ENCODE measurements at places on chromosomes 1 and 21.
A peak's percentile ranks its signal among the peaks of the same experiment; 100 is the strongest.

GRCh38 chr1:110483308-110483685 lies 32.3 kb downstream of the PROK1 start:
- no peak for DNase-seq

- no peak for DNase-seq
These were observed 243.6 kb downstream of the TM2D1 start for GRCh38 chr1:61481315-61481715.

DNA sequence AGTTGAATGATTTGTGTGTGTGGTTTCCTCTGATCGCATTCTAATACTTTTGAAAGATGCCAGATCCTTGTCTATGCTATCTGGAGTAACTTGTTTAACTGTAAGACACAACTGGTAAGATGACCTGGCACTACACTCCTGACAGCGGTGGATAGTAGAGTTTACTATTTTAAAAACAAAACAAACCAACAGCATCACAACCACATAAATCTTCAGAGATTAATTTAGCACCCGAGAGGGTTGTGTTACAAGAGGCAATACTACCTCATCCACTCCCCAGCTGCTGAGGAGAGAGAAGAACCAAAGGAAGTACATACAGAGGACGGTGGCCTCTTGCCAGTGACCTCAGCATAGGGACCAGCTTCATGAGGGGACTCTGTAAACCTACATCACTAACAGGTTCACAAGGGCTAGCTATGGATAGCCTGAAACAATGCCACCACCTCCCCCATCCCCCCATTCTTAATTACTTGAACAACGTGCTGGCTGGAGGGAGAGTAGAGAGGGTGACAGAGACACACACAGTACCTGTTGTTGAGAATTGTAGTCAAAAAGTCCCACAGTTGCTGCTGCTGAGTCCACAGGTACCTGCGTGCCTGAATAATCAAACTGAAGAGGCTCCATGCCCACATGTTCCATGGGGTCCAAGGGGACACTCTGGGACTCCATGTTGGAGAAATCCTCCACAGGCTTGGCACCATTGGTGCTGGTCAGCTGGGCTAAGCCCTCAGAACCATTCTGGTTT lies 73.5 kb downstream of the PUM1 start:
- DNase-seq, result no peak

GRCh38 chr1:16177306-16177705 lies 21.4 kb upstream of the EPHA2 start:
- DNase-seq, result no peak

DNA sequence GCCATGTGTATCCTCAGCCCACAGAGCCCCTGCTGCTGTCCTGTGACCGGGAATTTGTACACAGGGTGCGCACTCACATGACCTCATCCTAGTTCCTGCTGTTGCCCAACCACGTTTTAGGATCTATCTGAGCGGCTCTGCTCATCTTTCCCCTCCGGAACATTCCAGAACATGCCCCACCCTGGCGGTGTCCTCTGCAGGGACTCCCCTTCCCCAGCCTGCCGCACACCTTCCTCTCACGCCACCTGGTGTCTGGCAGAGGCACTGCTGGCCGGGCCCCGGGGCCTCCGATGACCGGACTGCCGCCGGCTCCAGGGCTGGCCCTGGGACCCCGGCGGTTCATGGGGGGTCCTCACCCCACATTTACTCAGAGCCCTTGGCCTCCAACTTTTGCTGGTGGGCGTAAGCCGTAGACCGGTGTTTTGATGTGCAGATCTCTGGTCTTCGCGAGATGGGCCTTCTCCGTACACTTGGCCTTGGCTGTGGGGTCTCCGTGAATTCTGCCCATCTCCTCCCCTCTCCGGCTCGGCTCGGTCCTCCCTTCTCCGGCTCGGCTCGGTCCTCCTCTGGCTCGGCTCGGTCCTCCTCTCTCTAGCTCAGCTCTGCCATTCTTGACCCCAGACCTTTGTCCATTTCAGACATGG lies 29.5 kb downstream of the ARHGEF16 start:
- DNase-seq, result no peak

DNA sequence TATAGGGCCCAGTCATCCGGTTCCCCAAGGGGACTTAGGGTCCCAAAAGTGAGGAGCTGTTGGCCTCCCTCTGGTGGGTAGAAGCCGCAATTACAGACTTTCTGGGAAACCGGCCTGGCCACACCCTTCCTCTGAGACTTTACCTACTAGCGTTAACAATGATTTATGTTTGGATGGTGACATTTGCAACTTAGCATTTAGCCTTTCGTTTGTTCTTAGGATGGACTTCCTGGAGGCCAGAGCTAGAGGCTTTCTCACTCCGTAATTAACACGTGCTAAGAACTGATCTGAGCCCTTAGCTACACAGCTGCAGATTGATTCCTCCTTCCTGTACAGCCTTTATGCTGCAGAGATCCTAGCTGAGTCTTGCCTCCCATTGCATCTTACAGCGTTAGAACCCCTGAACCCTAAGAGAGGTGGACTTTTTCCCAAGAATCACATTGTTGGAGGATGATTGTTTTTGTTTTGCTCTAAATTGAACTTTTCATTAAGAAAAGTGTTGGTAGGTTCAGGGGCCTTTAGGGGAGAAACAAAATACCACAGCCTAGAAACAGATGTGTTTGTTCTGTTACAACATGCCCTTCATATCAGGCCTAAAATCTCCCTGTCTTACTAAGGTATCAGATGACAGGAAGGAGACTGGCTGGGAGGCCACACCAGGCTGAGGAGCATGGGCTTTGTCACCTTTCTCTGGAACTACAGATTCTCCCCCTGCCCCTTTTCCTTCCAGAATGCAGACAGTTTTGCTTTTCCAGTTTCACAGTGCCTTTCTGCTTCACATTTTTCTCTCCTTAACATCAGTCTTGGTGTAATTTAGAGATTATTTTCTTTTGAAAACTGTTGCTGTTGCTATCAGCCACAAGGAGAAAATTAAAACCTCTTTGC lies 1.9 kb downstream of the S100A11 start:
- peak; percentile 84 for DNase-seq

GRCh38 chr1:210697185-210697584 lies 368.5 kb downstream of the HHAT start:
- DNase-seq, result no peak

GRCh38 chr1:71135571-71135970 lies 54.7 kb upstream of the ZRANB2 start:
- no peak for DNase-seq

GRCh38 chr1:110594456-110595352 lies 11.5 kb downstream of the KCNA2 start:
- no peak for DNase-seq

DNA sequence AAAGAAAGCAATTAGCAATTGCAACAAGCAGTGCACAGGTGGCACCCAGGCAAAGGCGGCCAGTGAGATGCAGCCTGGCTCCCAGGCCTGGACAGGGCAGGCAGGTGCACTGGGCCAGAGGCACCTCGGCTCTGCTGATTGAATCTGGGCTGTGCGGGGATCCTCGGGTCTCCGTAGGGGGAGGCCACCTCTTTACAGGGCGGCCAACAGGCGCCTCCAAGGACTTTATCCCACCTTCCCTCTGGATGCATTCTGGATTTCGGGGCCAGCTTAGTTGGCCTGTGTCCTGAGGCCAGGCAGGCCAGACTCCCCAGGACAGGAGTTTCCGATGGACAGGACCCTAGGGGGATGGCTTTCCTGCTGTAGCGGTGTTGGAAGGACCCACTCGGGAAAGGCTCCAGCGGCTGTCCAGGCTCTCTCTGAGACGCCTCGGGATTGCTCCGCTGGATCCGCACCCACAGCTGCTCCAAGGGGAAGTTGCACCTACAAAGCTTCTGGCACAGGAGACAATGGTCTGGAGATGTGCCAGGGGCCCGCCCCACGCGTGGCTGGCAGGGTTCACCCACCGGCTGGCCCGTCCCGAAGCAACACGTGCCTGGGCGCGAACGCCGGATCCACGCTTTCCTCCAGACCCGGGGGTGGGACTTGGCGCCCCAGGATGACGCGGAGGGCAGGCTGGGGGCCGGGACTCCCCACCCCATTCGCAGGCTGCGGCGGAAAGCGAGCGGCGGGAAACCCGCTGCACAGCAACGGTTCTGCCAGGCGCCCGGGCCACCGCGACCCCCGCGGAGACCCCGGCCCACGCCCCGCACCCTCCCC lies 810 bp downstream of the SLC19A1 start:
- peak; percentile 63 for DNase-seq

DNA sequence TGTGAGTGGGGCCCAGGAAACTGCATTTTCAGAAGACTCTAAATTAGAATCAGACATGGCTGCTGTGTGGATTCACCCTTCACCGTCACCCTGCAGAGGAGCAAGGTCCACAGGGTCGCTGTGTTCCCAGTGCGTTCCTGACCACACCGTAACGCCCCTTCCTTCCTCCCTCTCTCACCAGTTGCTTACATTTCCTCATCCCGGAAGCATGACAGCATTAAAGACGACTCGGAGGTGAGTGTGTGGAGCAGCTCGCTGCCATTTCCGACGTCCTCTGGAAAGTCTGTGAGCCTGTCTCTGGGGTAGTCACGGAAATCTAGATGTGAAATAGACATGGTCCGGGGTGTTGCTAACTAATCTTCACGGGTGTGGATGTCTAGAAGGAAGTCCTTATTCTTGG lies 45.9 kb downstream of the FAAP20 start:
- DNase-seq, result peak; percentile 95

DNA sequence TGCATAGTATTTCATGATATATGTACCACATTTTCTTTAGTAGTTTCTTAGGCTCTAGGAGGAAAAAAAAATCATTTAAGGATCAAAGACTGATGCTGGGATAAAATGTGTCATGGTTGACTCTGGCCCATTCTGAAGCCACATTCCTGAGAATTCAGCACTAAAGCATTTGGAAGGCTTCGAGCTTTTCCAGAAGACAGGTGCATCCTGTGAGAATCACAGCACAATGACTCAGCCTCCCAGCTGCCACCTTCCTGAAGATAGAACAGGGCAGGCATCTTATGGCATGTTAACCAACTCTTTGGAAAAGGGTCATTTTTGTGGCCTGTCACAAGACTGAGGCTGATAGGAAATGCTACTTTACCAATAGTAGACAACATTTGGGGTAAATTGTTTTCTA lies 359.9 kb downstream of the PCP4 start:
- no peak for DNase-seq

DNA sequence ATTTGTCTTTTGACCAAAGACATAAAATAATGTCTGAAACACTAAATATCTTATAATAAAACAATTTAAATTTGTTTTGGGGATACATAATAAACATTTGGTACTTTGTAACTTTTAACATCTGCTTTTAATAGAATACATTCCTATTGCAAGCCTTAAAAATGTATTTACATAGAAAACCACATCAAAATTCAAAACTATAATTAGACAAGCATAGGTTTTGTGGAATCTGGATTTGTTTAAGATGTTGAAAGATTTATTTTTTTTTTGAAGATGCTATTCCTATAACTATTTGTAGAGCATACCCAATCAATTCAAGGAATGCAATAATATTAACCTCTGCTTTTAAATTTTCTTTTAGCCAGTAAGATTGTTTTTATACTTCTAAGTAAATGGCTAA lies 125.7 kb downstream of the FMN2 start:
- DNase-seq, result no peak

- DNase-seq, result no peak
These were observed 49.8 kb downstream of the GREM2 start for GRCh38 chr1:240562111-240562590.

DNA sequence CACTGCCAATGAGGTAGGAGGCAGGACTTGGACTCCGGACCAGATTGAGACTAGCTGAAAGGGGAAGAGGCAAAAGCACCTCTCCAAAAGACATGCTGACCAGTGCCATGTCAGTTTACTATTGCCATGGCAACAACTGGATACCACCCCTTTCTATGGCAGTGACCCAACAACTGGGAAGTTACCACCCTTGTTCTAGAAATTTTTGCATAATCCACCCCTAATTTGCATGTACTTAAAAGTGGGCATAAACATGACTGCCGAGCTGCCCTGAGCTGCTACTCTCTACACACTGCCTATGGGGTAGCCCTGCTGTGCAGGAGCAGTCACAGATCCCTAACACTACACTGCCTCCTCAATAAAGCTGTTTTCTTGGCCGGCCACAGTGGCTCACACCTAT lies 19.0 kb upstream of the SLC6A9 start:
- no peak for DNase-seq

DNA sequence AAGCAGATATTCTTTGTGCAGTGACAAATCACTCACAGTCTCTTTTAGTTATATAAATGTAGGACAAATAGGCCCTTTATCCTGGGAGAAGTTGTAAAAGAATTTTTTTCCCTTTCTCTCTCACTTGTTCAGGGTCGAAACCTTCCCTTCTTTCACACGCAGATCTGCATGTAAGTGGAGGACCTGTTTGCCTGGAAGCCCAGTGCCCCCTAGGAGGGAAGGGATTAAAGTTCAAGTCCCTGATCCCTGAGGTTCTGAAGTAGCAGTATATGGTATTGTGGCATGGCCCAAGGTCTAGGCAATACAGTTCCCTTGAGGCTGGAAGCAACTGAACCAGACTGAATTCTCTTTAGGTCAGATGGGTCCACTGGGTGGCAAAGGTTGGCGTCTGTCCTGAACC lies 48.6 kb upstream of the PTGFRN start:
- no peak for DNase-seq

DNA sequence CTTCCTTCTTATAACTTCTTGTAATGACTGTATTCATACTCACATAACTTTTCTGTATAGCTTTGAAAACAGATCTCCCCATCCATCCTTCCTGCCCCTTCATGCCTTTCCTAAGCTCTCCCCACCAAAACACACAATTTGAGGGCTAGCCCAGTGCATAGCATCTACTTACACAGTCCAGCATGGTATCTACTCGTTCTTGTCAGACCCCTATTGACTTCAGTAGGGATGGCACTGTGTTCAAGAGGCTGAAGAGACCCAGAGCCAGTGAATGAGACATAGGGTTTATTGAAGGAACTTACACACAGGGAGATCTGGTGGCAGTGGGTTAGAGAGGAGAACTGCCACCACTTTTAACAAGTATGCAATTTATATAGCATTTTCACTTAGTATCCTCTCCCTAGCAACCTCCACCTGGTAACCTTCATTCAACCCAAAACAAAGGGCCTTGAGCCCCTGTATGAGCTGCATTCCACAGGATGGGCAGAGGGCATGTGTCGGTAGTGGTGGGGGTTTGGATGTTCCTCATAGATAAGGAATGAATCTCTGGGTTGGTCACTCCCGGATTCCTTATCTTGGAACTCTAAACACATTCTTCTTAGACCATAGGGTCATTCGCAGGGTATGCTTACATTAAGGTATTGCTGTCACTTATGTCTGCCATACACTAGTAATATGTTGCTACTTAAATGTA lies 64.9 kb upstream of the GNG12 start:
- DNase-seq, result no peak

- peak; percentile 58 for DNase-seq
These were observed 3.1 kb downstream of the ACTA1 start for GRCh38 chr1:229430761-229431283.
